ENCODE measurements at places on chromosomes 12 and 14. TPM values are rescaled to one million over a fixed set of nuclear protein-coding genes. Genes with fewer than 3 reads are reported as not detected.

DNA sequence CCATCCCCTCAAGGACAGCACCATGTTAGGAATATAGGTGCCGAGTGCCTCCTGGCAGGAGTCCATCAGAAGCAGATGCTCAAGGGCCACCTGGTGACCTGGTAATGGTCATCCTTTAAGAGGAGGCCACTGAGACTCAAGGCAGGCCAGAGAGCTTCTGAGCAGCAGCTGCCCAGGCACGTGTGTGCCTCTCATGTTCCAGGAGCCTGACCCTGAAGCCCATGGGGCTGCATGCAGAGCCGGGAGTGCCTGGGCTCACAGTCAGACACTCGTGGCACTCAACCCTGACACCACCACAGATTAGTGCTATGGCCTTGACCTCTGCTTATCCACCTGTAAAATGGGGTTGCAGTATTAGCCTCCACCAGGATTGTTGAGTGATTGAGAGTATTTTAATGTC, 45.6 kb downstream of the C14orf132 start:
- DNase-seq, result no peak

DNA sequence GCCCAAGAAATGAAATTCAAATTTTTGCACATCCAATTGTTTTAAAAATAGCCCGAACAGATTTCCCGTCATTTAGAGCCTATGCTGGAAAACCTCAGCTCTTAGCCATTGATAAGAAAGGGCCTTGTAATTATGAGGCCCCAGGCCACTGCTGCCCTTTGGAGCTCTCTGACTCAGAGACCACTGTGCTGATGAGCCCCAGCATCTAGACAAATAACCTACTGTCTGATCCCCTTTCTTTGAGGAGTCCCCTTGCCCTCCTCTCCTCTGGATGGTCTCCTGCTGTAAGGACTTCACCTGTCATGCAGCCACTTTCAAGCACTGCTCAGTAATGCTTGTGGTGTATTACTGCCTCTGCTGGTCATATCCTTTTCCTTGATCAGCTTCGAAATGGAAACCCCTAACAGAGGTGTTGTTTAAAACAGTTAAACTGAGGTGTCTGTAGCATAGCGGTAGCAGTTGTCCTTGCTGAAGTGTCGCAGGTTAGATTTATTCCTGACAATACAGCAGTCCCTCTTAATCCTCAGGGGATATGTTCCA, 159.9 kb upstream of the SRRM4 start:
- no peak for DNase-seq

DNA sequence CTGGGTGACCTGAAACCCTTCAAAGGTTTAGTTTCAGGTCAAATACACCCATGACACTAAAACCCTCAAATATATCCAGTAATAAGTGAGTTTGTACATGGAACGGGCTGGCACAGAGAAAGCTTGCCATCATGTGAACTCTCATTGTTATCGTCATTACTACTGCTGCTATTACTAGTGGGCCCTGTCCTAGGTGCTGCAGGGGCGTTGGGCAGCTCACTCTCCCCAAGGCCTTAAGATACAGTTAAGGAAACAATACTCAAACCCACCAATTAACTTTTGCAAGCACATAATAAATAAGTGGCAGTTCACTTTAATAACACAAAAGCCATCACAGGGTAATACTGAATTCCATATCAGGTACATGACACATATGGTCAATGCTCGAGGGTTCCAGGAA, 71.3 kb downstream of the SPTB start:
- DNase-seq, result no peak

DNA sequence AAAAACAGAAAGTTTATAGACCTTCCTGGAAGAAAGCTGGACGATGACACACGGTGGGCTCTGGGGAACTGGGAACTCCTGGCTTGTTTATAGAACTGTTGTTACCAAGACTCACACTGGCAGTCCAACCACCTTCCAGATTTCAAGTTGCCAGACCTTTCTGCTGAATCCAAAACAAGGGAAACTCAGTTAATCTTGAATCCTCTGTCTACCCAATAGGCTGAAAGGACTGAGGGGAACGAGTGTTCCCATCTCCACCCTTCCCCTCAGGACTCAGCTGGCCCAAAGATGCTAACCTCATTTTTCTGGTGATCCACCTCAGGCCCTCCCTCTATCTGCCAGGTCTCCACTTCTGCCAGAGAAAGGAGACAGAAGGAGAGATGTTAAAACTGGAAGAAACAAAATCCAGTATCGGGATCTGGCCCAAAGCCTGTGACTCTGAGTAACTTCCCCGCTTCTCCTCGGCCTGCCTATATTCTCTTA, 231.4 kb downstream of the ANO2 start:
- DNase-seq, result no peak

- no peak for DNase-seq
Measured at GRCh38 chr14:78455896-78456435, 285.8 kb downstream of the NRXN3 start.

IFNG-AS1 gene
- total RNA-seq, result not detected

FBXL14 gene
- 10.2 TPM for total RNA-seq

GYS2 gene
- total RNA-seq, result 0.26 TPM
